ENCODE measurements at places on chromosomes 6 and 20.

- DNase-seq: no peak
Observed at GRCh38 chr20:4861961-4862360, 139.3 kb downstream of the SLC23A2 start.

GRCh38 chr6:2944405-2945152, 26.8 kb downstream of the SERPINB6 start:
- DNase-seq: no peak

GRCh38 chr6:37636116-37636515, 61.6 kb downstream of the MDGA1 start:
- no peak for DNase-seq

DNA sequence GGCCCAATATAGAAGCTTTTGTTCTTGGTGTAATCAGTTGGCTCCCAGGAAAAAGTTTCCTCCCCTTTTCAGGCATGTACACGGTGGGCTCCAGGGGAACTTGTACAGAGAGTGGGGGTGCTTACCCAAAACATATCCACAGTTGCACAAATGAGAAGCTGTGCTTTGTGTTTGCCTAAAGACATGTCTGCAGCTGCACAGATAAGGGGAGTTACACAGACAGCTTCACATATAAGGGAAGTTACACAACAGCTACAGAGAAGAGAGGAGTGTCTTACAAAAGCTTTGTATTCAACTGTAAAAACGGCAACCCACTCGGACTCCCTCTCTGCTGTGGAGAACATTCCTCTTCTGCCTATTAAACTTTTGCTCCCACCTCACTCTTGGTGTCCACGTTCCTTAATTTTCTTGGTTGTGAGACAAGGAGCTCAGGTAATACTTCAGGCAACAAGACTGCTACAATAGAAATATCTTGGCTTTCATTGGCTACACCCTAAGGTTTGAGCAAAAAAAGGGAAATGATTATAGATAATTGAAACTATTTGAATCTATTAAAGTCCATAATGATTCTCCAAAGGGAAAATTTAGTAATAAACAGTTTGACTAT, 7.4 kb upstream of the PNRC1 start:
- no peak for DNase-seq

DNA sequence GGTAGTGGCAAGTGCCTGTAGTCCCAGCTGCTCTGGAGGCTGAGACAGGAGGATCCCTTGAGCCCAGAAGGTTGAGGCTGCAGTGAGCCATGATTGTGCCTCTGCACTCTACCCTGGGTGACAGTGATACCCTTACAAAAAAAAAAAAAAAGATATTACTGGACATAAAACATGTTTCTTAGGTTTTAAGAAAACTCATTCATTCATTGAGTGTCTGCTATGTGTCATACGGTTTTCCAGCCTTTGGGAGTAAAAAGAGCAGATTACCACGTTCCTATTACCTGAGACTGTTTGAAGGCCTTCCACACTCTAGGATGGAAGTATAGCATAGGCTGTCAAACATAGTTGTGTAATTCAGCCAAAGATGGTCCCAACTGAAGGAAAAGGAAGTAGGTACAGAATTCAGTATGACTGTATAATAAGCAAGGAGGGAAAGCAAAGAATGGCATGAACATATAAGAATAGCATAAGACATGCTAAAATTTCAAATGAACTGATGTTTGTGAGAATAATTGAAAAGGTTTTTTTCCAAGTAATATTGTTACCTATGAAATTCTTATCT, 22.0 kb downstream of the STXBP5 start:
- DNase-seq: no peak

DNA sequence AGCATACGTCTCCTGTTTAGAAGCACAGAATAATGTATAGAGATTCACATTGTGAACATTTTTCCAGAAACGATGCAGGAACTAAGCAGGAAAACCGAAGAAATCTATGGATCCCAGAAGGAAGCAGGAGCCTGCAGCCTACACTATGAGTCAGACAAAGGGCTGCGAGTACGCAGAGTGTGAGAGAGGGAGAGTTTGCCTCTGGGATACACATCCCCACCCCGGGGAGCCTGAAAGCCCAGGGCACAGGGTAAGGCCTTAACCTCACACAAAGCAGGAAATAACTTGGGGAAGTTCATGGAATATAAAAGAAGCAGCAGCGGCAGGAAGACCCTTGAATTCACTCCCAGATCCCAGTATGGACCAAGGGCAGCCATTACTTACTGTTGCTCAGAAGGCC, 842.1 kb upstream of the MANEA start:
- DNase-seq: no peak

DNA sequence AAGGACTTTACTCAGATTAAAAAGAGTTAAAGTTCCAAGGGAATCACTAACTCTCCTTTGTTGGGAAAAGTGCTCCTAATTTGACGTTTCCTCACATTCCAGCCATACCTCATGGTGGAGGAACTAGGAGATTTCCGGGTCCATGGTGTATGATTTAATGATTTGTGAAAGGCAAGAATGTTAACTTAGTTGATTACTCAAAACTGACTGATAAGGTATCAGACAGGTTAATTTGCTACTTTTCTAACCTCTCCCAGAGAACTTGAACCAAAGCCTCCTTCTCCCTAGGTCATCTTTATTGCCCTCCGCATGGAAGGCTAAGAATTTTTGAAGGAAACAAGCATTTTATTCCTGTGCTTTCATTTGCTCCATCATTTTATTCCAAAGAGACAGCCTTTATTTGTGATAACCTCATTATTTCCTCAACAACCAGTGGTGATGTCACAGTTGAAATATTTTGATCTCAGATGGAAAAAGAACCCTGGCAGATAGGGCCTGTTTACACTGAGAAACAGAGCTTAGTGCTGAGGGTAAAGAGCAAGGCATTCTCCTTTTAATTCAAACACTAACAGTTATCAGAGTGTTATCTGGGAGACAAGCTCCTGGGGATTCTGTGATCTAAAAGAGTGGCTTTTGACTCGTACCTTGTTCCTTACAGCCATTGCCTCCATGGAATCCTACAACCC, 57.4 kb upstream of the BMP2 start:
- DNase-seq: no peak

DNA sequence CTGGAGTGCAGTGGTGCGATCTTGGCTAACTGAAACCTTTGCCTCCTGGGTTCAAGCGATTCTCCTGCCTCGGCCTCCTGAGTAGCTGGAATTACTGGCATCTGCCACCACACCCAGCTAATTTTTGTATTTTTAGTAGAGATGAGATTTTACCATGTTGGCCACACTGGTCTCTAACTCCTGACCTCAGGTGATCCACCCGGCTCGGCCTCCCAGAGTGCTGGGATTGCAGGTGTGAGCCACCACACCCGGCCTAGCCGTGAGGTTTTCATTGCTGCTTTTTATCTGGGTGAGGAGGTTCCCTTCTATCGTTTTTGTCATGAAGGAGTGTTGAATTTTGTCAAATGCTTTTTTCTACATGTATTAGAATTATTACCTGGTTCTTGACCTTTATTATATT, 23.9 kb downstream of the SRC start:
- DNase-seq: no peak

DNA sequence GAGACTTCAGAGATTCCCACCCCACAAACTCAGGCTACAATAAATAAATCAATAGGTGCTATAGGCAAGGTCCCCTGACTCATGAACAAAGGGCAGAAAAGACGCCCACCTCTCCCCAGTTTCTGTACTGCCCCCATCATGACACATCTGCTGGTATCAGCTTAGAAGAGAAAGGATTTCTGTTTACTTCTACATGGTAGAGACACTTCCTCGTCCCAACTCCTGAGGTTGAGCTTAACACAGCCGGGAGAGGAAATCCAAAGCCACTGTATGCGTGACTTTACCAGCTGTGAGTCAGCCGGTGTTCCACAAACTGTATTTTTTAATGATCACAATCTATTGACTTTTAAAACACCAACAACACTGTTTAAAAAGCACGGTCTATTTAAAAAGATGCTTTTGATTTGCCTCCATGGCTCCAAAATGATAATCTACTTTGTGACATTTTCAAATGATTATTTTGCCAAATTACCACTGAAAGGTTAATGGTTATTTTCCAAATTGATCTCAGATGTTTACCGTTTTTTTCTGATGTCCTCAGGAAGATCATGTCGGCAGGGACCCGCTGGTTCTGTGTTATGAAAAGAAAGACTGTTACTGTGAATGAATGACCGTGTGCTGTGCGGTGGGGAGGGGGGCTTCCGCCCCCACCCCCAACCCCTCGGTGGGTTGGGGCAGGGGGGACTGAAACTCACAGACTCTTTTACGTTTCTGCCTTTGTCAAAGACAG, 72.5 kb downstream of the ATP9A start:
- DNase-seq: no peak

DNA sequence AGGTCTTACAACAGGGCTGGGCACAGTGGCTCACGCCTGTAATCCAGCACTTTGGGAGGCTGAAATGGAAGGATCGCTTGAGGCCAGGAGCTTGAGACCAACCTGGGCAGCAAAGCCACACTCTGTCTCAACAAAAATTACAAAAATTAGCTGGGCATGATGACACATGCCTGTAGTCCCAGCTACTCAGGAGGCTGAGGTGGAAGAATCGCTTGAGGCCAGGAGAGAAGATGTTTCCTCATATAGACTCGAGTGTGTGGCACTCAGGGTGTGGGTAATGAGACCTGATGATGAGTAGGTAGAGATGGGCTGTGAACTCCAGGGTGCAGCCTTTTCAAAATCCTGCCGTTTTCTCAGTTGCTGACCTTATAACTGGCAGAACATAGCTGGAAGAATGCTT, 125.3 kb upstream of the FOXO3 start:
- no peak for DNase-seq

- no peak for DNase-seq
Observed at GRCh38 chr6:79868098-79868722, 79.1 kb downstream of the ELOVL4 start.

DNA sequence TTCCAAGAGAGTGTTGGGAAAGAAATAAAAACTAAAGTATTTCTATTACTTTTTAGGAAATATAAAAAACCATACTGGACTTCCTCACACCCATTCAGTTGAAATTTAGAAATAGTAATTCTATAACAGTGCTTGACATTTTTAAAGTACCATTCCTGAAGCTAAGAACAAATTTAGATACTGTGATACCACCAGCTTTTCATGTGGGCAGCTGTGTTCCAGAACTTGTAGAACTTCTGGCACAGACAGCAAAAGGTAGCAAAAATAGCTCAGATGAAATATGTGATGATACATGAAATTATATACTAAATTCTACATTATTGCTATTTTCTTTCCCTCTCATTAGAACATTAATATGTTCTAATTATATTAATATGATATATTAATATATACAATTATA, 346.5 kb downstream of the SYNE1 start:
- DNase-seq: no peak

DNA sequence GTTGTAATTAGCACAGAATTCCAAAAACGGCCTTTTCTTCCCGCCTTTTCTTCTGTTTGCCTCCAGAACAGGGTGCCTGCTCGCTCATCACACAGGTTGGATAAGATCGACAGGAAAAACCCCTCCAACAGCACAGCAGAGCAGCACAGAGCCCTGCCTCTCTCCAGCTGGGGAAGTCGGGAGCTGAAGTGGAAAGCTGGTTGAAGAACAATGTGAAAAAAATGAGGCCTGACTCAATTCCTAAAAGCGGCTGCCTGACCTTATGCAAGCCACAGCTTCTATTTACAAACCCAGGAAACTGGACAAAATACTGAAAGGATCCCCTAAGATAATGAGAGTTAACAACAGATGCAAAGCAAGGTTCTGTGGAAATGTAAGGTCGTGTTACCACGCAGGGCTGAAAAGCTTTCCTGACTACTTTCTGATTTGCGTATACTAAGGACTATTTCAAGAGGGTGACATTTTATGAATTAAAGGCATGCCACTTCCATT, 116.9 kb downstream of the TTLL2 start:
- no peak for DNase-seq

- no peak for DNase-seq
Observed at GRCh38 chr6:14306151-14306906, 188.8 kb downstream of the CD83 start.

DNA sequence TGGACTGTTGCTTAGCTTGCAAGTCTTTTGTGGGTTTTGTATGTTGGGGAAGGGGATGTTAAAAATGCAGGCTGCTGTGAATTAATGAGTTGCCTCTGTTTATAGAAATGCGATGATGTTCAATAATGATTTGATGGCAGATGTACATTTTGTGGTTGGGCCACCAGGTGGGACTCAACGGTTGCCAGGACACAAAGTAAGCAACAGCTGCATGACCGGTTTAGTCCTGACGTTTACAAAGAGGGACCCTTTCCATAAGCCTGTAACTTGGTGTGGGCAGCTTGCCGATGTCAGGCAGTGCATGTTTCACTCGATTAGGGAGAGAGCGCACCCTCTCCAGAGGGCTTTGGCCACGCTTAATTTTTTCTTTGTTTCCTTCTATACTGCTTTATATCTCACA, 1.3 kb downstream of the BTBD3 start:
- DNase-seq: no peak

- no peak for DNase-seq
Observed at GRCh38 chr20:12177657-12178293, 260.1 kb downstream of the BTBD3 start.

- DNase-seq: no peak
Observed at GRCh38 chr6:35376281-35376680, 33.9 kb downstream of the PPARD start.

DNA sequence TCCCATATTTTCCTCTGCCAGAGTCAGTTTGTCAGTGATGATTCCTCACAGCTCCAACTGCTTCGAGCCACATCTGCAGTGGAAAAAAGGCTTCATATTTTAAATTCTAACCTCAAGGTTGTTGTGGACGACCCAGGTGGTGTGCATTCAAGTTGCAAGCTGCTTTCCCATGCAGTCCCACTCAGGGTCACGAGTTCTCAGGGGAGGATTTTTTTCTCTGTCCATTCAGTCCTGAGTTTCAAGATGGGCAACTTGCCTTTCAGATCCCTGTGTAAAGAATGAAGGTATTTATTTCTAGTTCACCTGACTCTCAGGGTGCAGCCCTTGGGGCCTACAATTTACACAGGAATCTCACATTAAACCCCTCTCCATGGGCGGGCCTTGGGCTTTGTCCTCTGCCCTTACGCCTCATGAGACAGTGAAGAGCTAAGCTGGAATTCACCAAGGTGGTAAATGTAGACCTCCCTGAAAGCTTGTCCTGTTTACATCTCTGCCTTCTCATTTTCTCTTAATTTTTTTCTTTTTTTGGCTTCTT, 65.9 kb downstream of the TPD52L1 start:
- DNase-seq: no peak

GRCh38 chr20:22348010-22348409, 236.4 kb downstream of the FOXA2 start:
- no peak for DNase-seq

GRCh38 chr6:75209184-75209723, 3.4 kb upstream of the COL12A1 start:
- no peak for DNase-seq

GRCh38 chr6:111482188-111482958, 645 bp downstream of the REV3L start:
- DNase-seq: peak; percentile 51

GRCh38 chr20:59376109-59376841, 75.9 kb downstream of the EDN3 start:
- no peak for DNase-seq

DNA sequence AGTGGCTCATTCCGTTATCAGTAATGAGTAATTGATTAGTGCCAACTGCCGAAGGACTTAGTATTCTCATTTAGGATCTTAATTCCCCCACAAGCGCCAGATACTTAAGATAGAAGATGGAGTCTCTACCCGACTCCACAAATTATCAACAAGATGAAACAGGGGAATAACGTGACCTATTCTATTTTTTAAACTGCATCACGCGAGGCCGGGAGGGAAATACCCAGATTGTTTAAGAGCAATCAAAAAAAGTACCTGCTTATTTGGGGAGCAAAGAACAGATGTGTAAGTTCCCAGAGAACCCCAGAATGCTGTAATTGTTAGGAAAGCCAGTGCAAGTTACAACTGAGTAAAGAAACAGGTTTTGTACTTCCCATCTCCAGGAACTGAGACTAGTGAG, 1.1 kb upstream of the MAP3K5 start:
- DNase-seq: peak; percentile 45

- no peak for DNase-seq
Observed at GRCh38 chr6:166026586-166027126, 141.0 kb downstream of the TBXT start.
